Kidney epithelial cell (primary cell): ENCODE measurements at places on chromosomes 3 and 15. TPM values are rescaled to one million over a fixed set of nuclear protein-coding genes. Genes with fewer than 3 reads are reported as not detected.

Gene PFN2
- 97.1 and 98.0 TPM in 2 replicates for total RNA-seq

DNA sequence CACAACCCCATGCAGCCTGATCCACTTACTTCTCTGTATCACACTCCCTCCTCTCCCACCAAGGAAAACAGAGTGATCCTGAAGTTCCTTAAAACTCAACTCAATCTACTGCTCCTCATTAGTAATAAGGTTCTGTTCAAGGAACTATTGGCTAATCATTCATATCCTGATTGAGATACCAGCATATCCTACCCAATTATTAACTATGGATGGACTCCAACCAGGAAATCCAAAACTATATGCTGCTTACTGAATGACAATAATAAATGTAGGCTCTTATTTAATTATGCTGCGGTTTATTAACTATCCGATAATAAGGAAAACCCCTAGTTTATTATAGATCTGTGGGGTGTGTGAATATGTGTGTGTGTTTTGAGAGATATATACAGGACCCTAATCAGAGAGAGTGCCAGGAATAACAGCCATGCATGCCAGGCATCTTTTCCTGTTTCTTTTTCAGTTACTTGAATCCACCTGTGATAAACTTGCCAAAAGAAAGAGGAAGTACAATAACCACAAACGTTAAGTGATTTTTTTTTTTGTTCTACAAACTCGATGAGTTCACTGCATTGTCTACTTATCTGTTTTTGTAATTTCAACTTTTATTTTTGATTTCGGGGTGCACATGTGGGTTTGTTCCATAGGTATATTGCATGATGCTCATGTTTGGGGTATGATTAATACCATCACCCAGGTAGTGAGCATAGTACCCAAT is 1031.7 kb upstream of the CFAP20DC start:
- DNase-seq: no peak

DNA sequence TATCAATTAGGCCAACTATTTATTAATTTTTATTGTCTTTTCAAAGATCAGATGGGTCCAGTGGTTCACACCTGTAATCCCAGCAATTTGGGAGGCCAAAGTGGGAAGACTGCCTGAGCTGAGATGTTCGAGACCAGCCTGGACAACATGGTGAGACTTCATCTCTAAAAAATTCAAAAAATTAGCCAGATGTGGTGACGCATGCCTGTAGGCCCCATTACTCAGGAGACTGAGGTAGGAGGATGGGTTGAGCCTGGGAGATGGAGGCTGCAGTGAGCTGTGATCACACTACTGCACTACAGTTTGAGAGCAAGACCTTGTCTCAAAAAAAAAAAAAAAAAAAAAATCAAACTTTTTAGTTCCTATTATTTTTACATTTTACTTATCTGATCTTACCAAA is 8.2 kb downstream of the AP3S2 start:
- no peak for DNase-seq

DNA sequence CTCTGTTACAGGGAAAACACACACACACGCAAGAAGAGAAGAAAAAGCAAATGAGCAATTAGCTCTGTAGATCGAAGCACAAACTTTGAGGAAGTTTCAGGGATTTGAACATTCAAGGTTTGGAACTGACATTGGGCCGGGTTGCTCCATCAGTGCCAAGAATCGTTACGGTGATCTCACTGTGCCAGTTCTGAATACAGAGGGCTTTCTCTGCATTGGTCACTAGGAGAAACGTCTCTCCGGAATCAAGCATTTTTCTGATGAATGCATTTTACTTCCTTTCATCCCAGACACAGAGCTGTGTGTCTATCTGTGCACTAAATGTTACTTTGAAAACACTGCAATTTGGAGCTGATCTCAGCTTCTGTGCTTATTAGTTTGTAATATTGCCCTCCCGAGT is 11.2 kb downstream of the HRH1 start:
- no peak for DNase-seq

DNA sequence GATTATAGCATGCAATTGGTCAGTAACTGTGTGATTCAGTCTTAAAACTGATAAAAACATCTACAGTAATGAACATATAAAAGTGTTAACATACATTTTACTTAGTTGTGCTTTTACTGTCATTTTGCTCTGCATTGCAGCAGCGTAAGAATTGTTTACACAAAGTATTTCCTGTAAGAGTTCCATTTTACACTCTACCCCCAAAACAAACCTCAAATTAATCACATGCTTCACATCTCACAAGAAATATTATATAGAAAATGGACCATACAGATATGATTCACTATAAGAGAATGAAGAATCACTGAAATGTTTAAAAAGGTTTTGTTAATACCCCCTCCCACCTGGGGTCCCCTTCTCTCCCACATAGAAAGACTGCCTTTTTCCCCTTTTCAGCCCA is 225.9 kb upstream of the LRRN1 start:
- no peak for DNase-seq
